ENCODE measurements at places on chromosomes 4 and X.

DNA sequence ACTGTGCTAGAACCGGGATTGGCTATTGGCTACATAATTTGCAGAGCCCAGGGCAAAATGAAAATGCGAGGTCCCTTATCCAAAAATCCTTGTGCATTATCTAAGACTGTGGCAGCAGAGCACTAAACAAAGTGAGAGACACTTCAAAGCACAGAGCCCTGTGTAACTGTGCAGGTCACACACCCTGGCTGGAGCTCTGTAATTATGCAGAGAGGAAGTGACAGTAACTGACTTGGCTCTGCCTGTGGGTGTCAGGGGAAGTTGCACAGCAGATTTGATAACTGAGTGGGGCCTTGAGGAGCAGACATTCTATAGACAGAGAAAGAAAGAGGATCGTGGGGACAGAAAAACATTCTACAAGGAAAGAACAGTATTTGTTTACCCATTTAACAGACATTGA, 173.5 kb upstream of the FMR1 start:
- no peak for DNase-seq

DNA sequence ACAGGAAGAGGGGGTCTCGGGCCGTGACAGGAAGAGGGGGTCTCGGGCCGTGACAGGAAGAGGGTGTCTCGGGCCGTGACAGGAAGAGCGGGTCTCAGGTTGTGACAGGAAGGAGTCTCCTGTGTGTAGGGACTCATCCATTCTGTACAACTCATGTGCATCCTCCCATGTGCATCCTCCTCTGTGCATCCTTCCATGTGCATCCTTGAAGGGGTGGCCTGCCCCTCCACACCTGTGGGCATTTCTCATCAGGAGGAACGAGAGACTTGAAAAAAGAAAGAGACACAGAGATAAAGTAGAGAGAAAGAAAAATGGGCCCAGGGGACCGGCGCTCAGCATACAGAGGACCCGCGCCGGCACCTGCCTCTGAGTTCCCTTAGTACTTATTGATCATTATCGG, 30.2 kb upstream of the PLCXD1 start:
- DNase-seq: no peak

- DNase-seq: no peak
Measured at GRCh38 chr4:123017636-123018395, 95.4 kb upstream of the NUDT6 start.

GRCh38 chr4:183718876-183719275, 59.8 kb downstream of the TRAPPC11 start:
- no peak for DNase-seq
